Esophagus muscularis mucosa (tissue), 4 donors: ENCODE measurements at places on chromosomes 4 and X.

DNA sequence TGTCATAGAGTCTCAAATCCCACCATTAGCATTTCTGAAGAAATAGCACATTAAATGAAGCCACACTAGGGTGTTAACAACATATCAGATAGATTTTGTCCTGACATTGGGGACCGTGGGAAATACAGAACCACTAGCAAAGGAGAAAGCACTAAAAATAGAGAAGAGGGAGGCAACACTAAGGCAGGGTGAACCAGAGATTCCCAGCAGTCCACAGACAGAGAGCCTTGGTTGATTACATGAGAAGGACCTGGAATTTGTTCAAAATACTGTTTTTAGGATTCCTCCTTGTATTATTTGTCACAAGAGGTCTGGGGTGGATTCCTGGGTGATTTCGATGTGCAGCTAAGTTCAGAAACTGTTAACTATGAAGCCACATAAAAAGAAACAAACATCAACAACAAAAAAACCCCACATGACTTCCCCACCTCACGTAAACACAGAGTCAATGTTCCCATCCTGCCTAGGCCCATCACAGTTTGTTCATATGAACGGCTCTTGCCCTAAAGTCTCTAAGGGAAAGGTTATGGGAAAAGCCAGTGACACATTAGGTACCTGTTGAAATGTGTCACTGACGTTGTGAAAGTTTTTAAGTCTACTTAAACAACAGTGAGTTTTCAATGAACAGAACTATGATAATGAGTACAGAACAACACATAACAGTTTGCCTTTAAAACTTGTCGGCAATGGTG is 23.6 kb upstream of the GRSF1 start:
- H3K4me3 ChIP-seq = no peak overlapping the region
- H3K4me1 ChIP-seq = no peaks in the 10 kb centered on the region
- no peak overlapping the region for H3K27ac ChIP-seq
- H3K27me3 ChIP-seq = no peaks in the 10 kb centered on the region
- DNase-seq = no peak
- no peaks in the 10 kb centered on the region for H3K36me3 ChIP-seq

DNA sequence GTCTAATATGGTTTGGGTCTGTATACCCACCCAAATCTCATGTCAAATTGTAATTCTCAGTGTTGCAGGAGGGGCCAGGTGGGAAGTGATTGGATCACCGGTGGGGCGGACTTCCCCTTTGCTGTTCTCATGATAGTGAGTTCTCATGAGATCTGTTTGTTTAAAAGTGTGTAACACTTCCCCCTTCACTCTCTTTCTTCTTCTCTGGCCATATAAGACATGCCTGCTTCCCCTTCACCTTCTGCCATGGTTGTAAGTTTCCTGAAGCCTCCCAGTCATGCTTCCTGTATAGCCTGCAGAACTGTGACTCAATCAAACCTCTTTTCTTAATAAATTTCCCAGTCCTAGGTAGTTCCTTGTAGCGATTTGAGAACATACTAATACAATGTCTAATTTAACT is 19.7 kb upstream of the SCRG1 start:
- H3K27ac ChIP-seq = no peak overlapping the region
- no peaks in the 10 kb centered on the region for H3K36me3 ChIP-seq
- H3K4me3 ChIP-seq = no peak overlapping the region
- peaks cover 15% of the 10 kb centered on the region for H3K4me1 ChIP-seq
- no peaks in the 10 kb centered on the region for H3K27me3 ChIP-seq

DNA sequence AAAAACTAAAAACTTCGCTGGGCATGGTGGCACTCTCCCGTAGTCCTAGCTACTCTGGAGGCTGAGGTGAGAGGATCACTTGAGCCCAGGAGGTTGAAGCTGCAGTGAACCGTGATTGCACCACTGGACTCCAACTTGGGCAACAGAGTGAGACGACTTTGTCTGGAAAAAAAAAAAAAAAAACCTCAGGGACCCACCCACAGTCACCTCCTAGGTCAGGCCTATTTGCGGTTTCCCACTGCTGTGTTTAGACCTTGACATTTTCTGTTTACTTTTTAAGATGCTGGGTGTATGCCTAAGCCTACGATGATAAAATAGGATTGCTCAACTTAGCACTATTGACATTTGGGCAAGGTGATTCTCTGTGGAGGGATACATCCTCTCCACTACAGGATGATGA is 197.4 kb upstream of the TBL1X start:
- H3K36me3 ChIP-seq = no peaks in the 10 kb centered on the region
- H3K27ac ChIP-seq = no peak overlapping the region
- no peak overlapping the region for H3K4me3 ChIP-seq
- no peaks in the 10 kb centered on the region for H3K4me1 ChIP-seq

DNA sequence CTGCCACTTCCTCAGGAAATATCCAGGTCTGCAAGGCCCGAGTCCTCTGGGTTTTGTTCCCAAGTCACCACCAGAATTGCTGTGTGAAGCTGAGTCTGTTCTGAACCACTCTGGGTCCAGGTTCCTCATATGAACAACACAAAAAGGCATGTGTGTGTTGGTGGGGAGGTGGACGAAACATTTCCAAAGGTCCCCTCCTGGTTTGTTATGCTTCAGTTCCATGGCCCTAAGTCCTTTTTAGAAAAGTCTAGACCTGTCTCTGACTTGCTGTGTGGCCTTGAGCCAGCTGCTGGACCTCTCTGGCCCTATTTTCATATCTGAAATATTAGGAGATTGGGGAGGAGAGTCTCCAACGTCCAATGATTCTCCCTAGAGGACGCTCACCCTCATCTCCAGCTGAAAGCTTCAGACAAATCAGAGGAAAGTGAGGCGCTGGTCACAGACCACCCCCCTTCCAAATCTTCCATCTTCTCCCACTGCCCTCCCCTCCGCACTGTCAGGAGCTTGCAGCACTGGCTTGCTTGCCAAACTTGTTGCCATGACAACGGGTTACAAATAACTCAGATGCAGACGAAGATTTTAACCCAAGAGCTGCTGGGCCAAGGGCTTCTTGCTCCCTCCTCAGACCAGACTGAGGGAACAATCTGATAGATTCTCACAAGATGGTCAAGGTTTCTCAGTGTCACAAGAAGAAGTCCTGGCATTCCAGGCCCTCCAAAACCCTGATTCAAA is 64.5 kb downstream of the SMC1A start:
- H3K4me3 ChIP-seq = no peak overlapping the region
- H3K36me3 ChIP-seq = no peaks in the 10 kb centered on the region
- no peaks in the 10 kb centered on the region for H3K27me3 ChIP-seq
- H3K27ac ChIP-seq = no peak overlapping the region
- no peak for DNase-seq
- no peaks in the 10 kb centered on the region for H3K4me1 ChIP-seq

DNA sequence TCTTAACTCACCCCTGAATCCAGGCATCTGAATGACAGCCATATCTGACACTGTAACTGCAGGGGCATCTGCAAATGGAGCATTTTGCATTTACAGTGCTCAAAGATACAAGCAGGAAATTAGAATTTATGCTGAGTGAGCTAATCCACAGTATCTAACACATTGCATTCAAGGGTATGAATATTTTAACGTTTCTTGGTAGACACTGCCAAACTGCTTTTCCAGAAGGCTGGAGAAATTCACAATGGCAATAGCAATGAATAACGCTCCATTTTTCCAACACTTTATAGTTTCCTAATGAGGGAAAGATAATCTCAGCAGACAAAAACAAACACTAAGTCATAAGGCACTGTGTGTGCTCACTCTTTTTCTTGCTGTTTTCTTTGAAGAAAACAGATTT is 30.9 kb downstream of the AADAT start:
- no peak overlapping the region for H3K4me3 ChIP-seq
- no peak overlapping the region for H3K27ac ChIP-seq
- DNase-seq = no peak
- H3K36me3 ChIP-seq = no peaks in the 10 kb centered on the region
- H3K4me1 ChIP-seq = no peaks in the 10 kb centered on the region
